ENCODE measurements at places on chromosomes 5 and 9.
A peak's percentile ranks its signal among the peaks of the same experiment; 100 is the strongest.

- no peak for DNase-seq
Measured at GRCh38 chr5:173624282-173624681, 7.8 kb upstream of the BOD1 start.

DNA sequence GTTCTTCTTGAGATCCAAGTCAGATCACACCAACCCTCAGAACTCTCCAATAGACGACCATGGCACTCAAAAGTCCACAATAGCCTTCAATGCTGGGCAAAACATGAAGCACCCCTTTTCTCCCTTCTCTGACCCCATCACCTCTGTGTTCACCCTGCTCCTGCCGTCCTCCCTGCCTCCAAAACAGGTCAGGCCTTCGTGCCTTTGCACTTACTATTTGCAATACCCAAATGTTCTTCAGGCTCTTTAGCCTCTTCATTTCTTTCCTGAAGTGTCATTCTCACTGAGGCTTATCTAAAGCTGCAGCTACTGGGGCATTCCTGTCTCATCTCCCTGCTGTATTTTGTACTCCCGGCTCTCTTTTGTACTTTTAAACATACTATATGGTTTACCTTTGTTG, 2.0 kb upstream of the ROPN1L start:
- no peak for DNase-seq

DNA sequence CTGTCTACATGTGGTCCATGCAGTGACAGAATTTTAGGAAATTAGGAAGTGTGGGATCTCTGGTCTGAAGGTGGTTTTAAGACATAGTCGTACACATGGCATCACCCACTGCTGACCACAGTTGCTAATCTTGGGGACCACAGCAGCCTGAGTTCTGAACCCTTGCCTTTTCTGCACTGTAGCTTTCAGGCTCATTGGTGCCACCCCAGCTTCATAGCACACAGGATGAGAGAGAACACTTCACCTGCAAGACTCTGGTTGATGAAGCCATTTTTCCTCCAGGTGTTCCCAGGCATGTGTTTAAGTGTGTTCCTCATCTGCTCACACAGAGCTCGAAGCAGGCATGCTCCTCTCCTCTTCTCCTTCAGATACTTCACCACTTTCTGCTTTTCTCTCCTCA, 68.2 kb upstream of the S1PR3 start:
- no peak for DNase-seq

DNA sequence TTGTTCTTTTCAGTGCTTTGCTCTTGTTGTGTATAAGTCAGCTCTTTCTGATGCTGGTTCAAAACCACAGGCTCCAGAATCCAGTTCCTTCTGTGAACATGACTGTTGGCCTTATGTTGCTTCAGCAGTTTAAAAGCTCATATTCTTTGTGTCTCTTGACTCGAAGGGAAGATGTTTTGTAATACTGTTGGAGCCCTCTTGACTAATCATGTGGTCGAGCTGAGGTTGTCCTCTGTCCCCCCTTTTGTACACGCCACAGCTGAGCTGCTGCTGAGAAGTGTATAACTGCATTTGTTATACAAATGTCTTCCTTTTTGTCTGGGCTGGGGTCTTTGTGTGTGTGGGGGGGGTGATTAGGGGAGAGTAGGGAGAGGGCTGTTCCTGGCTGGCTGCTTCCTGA, 35.8 kb downstream of the SLC36A1 start:
- no peak for DNase-seq

- DNase-seq: no peak
Measured at GRCh38 chr9:29691758-29692407, 2118.6 kb upstream of the C9orf72 start.

GRCh38 chr5:139141446-139142204, 56.5 kb downstream of the SIL1 start:
- DNase-seq: no peak

DNA sequence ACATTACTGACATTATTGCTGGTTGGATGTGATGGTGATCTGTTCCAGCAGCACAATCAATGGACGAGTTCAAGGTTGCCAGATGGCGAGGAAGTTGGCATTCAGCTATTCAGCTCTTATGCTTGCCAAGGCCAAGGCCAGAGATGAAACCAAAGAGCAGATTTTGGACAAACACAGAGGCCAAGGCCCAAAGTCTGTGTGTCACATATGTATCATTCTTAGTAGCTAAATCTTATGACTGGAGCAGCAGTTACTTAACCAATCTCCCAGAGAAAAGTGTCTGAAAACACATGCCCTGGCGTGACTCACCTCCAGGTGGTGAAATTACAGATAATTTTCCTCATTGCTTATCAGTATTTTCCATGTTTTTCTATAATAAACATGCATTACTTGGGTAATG, 189.0 kb upstream of the EGFLAM start:
- DNase-seq: no peak

DNA sequence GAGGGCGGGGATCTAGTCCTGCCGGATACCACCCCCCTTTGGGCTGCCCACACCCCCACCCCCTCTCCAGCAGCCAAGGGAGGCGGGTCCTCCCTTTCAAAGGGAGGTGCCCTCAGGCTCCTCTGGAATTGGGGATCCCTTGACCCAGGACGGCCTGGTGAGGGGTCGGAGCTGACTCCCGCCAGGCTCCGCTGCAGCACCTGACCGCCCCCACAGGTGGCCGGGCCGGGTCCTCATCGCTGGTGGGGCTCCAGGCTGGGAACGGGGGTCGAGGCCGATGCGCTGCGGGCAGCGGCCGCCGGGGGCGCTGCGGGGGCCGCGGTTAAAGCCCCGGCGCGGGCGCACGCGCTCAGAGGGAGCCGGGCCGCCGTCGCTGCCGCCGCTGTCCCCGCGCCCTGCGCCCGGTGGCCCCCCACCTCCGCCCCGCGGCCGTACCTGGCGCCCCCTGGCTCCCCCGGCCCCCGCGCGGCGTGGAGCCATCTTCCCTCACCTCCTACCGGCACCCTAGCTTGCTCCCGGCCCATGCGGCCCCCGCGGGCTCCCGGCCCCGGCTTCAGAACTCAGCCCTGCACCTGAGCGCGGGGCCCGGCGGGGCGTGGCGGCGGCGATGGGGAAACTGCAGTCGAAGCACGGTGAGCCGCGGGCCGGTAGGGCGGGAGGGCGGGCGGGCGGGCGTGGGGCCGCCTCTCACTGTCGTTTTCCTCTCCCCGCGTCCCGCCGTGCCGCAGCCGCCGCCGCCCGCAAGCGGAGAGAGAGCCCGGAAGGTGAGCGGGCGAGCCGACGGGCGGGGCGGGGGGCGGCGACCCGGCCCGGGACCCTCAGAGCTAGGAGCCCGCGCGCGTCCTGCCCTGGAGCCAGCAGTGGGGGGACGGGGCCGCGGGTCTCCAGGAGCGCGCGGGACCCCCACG, at the start of gene NKD2:
Gene NKD2, plus strand, starts transcription at position 352 of the 908 bp plus-strand sequence. Its CDS starts 256 bp downstream, at position 608.
- peak; percentile 4 for DNase-seq

DNA sequence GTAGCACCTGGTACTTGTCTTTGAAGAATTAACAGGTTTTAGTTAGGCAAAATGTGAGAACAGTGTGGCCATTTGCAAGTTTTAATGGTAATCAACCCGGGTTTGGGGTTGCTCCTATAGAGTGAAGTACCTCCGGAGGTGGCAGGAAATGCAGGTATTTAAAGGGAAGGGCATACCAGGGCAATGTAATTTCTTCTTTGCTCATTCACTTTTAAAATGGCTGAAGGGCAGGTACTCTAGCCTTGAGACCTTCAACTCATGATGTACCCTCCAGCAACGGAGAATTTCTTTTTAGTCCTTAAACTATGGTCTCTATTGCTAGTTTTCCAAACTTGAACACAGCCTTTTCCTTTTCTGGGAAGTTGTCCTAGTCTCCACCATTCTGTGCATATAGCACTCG, 1.3 kb upstream of the HSPA4 start:
- no peak for DNase-seq

Measured in T-helper 1 cell (primary cell).